ENCODE measurements at places on chromosomes 13 and 19. TPM values are rescaled to one million over a fixed set of nuclear protein-coding genes. Genes with fewer than 3 reads are reported as not detected.

SACS gene
- total RNA-seq = 33.5 TPM

NCAN gene
- not detected for total RNA-seq

CEACAM1 gene
- 3.6 TPM for total RNA-seq

PGLYRP2 gene
- 0.14 TPM for total RNA-seq

GNG7 gene
- 1.1 TPM for total RNA-seq

DNA sequence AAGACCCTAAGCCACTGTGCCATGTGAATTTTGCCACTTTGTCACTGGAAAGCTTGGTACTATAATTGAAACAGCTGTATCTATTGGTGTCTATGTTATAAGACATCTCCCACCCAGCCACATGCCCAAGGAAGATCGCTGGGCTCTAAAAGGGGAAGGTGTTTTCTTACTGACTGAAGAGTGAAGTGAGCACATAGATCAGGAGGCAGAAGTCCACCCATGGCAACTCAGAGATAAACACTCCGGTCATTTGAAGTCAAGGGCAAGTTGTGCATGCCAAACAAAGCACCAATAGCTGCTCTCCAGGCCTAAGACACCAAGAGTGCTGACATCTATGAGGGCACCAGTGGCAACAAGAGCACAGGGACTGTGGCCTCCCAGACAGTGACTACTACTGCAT is 153.8 kb downstream of the KCTD12 start:
- H3K4me1 ChIP-seq = no peaks in the 10 kb centered on the region
- H3K27ac ChIP-seq = no peak overlapping the region
- H3K27me3 ChIP-seq = no peaks in the 10 kb centered on the region

DNA sequence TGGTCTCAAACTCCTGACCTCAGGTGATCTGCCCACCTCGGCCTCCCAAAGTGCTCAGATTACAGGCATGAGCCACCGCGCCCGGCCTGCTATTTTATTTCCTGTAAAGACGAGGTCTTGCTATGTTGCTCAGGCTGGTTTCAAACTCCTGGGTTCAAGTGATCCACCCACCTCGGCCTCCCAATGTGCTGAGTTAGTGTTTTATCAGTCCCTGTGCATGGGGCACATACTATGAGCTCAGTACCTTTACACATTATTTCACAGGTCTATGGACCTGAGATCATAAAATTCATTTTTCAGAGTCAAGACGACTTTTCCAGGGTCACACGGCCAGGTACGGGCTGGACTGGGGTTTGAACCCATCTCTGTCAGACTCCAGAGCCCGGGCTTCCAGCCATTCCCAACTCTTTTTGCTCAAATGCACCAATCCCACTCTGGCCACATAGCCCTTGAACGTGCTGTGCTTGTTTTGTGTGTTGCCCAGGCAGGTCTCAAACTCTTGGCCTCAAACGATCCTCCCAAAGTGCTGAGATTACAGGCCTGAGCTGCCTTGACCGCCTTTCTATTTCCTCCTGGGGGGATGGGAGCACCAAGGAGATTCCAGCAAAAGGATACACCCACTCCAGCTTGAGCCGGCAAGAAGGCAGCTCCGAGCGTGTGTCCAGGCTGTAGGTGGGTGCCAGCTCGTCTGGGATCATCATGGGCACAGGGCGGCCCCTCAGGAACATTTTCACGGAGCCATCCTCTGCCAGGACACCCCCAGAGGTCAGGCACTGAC is 1.1 kb downstream of the EML2 start:
- H3K27ac ChIP-seq = no peak overlapping the region
- no peaks in the 10 kb centered on the region for H3K27me3 ChIP-seq
- H3K4me1 ChIP-seq = peaks cover 29% of the 10 kb centered on the region
- peaks cover 37% of the 10 kb centered on the region for H3K36me3 ChIP-seq
- DNase-seq = no peak

DNA sequence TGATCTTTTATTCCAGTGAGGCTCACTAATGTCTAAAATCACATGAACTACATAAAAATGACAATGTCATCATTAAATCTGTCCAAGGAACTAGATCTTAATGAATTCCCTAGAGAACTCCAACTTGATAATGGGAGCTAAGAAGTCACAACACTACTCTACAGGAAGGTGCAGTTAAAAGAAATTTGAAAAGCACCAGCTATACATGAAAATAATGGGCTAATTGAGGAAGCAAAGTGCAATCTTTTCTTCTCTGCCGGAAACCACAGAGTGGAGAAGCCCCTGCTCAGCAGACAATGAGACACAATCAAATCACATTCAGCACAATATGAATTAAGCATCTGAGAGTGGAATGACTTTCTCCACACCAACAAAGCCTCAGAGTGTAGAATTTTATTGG is 261.7 kb downstream of the LHFPL6 start:
- H3K27ac ChIP-seq = no peak overlapping the region
- H3K36me3 ChIP-seq = no peaks in the 10 kb centered on the region
- no peaks in the 10 kb centered on the region for H3K4me1 ChIP-seq
- no peak for DNase-seq
- H3K4me3 ChIP-seq = no peak overlapping the region
- H3K27me3 ChIP-seq = peaks cover 11% of the 10 kb centered on the region

DNA sequence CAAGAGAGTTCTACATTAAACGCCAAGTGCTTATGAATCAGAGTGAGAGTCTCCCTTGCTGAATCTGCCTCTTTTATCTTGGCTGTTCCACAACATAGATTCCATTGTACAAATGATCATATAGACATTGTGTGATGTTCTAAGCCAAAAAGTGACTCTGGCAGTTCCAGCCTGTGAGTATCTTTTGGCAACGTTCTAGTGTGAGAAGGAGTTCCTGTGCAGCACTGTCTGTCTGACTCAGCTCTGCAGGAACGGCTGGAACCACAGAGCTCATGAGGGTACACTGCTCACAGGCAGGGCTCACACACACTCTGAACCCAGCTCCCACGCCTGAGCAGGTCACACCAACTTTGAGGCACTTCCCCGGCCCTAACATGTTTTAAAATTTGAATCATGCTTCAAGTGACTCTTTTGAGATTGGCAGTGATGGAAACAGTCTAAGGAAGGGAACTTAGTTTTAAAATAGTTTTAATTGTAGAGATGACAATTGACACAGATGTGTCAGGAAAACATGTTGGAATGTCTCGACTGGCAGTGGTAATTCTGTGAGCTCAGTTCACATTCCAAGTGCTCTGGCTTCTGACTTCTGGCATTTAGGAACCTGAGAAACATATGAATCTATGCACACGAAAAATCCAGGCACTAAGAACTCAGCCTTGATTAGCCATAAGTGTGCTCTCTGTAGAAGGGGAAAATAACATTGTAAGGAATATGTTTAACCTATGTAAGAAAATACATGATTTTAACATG is 272.0 kb downstream of the UQCRFS1 start:
- H3K36me3 ChIP-seq = no peaks in the 10 kb centered on the region
- no peaks in the 10 kb centered on the region for H3K4me1 ChIP-seq
- H3K4me3 ChIP-seq = no peak overlapping the region
- H3K27ac ChIP-seq = no peak overlapping the region
- DNase-seq = no peak

DNA sequence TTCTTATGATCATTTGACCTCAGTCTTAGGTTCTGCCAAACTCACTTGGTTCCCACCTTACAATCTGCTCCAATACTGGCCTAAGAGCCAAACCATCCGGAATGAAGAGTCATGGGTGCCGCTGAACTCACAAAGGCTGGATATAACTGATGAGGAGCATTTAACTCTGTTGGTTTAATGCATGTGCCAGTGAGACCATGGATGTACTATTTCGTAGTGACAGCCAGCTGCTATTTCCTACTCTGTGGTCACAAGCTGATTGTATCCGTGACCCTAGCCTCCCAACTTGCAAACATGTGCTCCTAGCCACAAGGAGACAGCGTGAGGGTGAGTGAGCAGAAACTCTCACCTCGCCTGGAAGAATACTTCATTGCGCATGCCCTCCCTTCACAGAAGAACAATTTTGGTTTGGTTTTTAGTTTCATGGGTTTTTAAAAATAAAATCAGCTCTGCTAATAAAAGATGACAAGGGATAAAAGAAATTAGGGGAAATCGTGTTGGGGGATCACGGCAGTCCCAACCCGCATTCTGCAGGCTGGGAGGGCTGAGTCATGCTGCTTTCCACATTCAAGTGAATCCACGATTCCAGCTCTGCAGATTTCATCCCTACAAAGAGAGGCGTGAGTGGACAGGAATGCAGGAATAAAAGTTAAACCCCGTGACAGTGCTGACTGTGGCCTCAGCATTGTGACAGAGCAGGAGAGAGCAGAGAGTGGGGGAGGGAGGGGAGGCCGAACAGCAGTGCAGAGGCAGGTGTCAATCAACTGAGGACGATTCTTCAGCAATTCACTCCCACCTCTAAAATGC is 66.8 kb upstream of the RAP2A start:
- DNase-seq = no peak
- H3K27ac ChIP-seq = no peak overlapping the region
- H3K4me1 ChIP-seq = peaks cover 21% of the 10 kb centered on the region

DNA sequence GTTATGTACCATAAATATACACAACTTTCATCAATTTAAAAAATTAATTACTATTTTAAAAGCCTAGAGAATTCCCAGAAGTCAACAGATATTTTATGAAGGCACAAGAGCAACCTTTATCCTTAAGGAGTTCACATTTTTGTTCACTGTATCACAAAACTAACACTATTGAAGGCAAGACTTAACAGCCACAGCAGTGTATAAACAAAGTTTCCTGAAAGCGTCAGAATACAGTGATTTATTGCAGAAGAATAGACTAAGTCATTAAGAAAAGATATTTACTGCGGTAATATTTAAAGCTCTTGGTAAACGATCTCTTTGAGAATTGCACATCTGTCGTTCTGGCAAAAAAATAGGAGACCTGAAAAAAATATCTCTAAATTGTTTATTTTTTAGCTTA is 419.3 kb upstream of the NBEA start:
- no peak overlapping the region for H3K27ac ChIP-seq
- H3K4me1 ChIP-seq = no peaks in the 10 kb centered on the region
- DNase-seq = no peak
- no peak overlapping the region for H3K4me3 ChIP-seq

- no peaks in the 10 kb centered on the region for H3K4me1 ChIP-seq
- DNase-seq = no peak
- no peak overlapping the region for H3K27ac ChIP-seq
- H3K27me3 ChIP-seq = no peaks in the 10 kb centered on the region
- no peak overlapping the region for H3K4me3 ChIP-seq
- peaks cover 26% of the 10 kb centered on the region for H3K36me3 ChIP-seq
Observed at GRCh38 chr13:98801626-98802418, 49.4 kb upstream of the SLC15A1 start.

DNA sequence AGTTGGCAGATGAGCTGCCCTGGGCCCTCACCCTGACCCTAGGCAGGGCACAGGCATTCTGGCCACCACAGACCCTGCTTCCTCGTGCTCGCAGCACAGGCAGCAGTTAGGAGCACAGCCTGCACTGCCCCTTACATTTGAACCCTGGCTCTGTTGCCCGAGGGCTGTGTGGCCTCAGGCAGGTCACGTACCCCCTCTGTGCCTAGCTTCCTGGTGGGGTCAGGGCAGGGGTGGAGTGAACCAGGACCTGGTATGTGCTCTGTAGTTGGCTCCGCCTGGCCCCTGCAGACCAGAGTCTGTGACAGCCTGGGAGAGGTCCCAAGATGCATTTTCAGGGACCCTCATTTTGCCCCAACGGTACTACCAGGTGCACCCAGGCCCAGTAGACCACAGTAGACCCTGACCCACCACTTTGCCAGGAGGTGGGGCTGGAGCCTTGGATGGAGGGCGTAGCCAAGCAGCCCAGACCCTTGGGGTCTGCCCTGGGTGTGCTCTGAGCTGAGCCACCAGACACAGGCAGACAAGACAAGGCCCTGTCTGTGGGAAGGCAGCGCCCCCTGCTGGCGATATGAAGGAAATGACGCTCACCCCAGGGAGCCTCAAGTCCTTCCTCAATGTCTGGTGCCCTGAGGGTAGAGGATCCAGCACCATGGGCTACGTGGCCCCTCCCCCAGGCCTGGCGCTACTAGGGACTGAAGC is 9.1 kb downstream of the LYL1 start:
- H3K27me3 ChIP-seq = peaks cover 29% of the 10 kb centered on the region
- H3K36me3 ChIP-seq = no peaks in the 10 kb centered on the region
- H3K4me3 ChIP-seq = no peak overlapping the region
- no peak overlapping the region for H3K27ac ChIP-seq
- H3K4me1 ChIP-seq = peaks cover 23% of the 10 kb centered on the region
- peak; percentile 90 for DNase-seq

DNA sequence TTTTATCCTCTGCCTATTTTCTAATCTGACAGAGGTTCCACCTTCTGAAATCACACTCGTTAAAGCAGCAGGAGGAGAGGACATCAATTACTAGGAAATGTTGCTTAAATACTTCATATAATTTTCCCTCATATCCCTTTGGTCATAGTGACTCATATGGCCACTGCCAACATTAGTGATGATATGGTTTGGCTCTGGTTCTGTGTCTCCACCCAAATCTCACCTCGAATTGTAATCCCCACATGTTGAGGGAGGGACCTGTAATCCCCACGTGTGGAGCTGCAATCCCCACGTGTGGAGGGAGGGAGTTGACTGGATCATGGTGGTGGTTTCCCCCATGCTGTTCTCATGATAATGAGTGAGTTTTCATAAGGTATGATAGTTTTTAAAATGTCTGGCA is 618.4 kb upstream of the SLITRK5 start:
- H3K4me3 ChIP-seq = no peak overlapping the region
- no peaks in the 10 kb centered on the region for H3K27me3 ChIP-seq
- no peaks in the 10 kb centered on the region for H3K4me1 ChIP-seq
- no peaks in the 10 kb centered on the region for H3K36me3 ChIP-seq

- DNase-seq = no peak
- H3K36me3 ChIP-seq = no peaks in the 10 kb centered on the region
- no peaks in the 10 kb centered on the region for H3K4me1 ChIP-seq
- H3K27me3 ChIP-seq = peaks cover 6% of the 10 kb centered on the region
- no peak overlapping the region for H3K4me3 ChIP-seq
Observed at GRCh38 chr19:31596751-31597150, 247.5 kb upstream of the TSHZ3 start.

- no peak overlapping the region for H3K27ac ChIP-seq
- no peaks in the 10 kb centered on the region for H3K27me3 ChIP-seq
- DNase-seq = no peak
- no peak overlapping the region for H3K4me3 ChIP-seq
- no peaks in the 10 kb centered on the region for H3K36me3 ChIP-seq
Observed at GRCh38 chr13:46536341-46536740, 16.6 kb upstream of the LRCH1 start.

Data from activated CD4-positive, alpha-beta T cell treated with anti-CD3 and anti-CD28 coated beads for 36 hours (primary cell).